Lower lobe of right lung (tissue), 2 donors: ENCODE measurements at places on chromosomes 11 and 22. TPM values are rescaled to one million over a fixed set of nuclear protein-coding genes. Genes with fewer than 3 reads are reported as not detected.

The MRGPRX4 gene
- not detected for total RNA-seq

The MOV10L1 gene
- 0.56 TPM for total RNA-seq

The PLEKHA7 gene
- total RNA-seq: 44.0 TPM

The CSRP3 gene
- not detected for total RNA-seq

GRCh38 chr11:12077535-12078280, 32.7 kb upstream of the MICAL2 start:
- no peak for DNase-seq

DNA sequence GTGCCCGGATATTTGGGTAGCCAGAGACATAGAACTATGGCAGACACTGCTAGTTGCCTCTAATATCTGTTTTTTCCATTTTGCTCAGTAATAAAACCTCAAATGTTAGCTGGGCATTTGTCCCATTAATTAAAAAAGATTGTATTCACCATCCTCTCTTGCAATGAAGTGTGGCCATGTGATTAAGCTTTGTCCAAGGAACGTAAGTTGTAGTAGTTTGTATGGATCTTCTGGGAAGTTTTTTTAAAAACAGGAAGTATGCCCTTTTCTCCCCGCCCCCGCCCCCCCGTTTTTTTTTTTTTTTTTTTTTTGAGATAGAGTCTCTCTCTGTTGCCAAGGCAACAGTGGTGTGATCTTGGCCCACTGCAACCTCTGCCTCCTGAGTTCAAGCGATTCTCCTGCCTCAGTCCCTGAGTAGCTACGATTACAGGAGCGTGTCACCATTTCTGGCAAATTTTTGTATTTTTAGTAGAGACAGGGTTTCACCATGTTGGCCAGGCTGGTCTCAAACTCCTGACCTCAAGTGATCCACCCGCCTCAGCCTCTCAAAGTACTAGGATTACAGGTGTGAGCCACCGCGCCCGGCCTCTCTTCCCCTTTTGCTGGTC, 1.7 kb upstream of the TMEM135 start:
- DNase-seq: no peak

GRCh38 chr22:28743852-28744251, 2.0 kb downstream of the HSCB start:
- no peak for DNase-seq

DNA sequence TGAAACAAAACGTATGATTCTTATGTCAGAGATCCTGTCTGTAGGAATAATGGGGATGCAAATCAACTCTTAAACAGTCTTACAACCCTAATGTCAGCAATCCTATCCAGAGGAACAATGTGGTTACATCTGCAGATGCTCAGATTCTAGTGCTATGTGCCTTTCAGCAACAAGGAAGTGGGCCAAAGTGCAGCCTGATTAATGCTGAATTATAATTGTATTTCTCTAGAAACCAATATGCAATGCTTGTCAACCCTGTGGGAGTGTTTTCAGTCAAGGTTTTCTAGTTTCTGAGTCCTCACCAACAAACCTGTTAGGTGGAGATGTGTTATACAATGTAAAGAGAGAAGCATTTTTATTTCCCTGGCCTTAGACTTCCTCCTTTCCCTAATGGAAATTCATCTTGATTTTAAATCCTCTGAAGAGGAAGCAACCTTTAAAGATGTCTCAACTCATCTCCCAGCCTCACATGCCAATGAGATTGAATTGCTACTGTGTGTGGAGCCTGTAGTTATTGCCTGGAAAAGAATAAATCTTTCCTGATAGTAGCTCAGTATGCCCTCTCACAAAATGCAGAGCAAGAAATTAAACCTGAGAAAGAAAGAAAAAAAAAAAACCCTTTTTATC, 26.2 kb upstream of the TMEM123 start:
- no peak for DNase-seq

GRCh38 chr11:119055901-119056300, 1.1 kb downstream of the HYOU1 start:
- no peak for DNase-seq

- DNase-seq: no peak
These were observed 56.6 kb downstream of the CCDC81 start for GRCh38 chr11:86431258-86431657.

DNA sequence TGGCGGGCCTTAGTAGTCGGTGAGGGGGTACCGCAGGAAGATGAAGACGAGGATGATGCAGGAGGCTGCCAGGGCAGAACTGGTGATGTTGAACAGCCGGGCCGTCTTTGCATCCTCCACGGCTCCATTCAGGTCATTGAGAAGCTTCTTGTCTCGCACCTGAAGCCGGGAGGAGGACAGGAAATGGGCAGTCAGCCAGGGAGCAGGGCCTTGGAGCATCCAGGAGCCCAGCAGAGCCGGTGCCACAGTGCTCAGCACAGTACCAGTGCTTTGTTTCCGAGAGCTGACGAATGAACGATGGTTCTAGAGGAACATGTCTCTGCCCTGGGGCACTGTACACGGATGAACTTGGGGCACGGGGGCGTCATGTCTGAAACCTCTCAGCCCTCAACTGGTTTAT, 15.1 kb downstream of the IFITM10 start:
- DNase-seq: no peak

- no peak for DNase-seq
These were observed 17.7 kb upstream of the TMEM123 start for GRCh38 chr11:102470251-102470650.

- DNase-seq: no peak
These were observed 563.0 kb downstream of the MIAT start for GRCh38 chr22:27220339-27220738.
